ENCODE measurements at places on chromosomes 1 and 21. TPM values are rescaled to one million over a fixed set of nuclear protein-coding genes. Genes with fewer than 3 reads are reported as not detected.

DNA sequence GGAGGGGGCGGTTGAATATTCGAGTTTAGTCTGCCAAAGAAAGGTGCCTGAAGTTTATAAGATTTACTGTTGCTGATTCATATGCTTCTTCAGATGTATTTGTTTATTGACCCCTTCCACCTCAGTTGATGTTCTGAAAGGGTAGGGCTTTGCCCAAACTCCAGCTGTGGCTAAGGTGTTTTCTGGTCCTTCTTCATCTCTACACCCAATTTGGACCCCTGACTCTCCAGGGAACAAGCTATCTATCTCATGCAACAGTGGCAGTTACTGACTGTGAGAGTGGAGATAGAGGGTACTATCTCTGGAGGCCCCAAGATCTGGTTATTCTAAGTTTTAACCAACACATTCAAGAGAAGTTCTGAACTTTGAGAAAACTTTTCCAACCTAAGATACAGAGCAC is 12.6 kb upstream of the ALG14 start:
- no peak for DNase-seq

The CRP gene
- not detected for total RNA-seq

DNA sequence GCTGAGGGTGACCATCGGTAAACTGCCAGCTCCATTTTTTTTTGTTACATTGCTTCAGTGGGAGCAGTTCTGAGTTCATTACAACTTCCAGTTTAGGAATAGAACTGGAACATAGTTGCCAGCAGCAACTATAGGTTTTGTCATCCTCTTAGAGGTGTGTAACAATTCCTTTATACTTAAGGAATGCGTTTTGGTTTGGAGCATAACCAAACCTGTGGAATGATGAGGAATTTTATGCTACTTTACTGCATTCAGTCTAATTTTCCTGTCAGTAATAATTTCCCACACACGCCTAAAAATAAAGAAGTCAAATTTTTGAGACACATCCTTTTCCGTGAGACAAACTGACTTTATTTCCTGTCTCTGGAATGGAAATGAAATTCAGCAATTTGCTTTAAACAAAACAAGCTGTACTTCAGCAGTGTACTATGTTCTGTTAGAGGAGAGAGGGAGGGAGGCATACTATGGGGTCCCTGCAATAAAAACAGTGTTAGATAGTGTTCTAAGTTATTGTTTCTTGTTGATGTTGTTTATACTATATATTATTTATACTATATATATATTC is 4.8 kb upstream of the AMPD1 start:
- DNase-seq = no peak

GRCh38 chr1:214550857-214551435 is 456 bp downstream of the PTPN14 start:
- no peak for DNase-seq

All from myocyte (in vitro differentiated cells).